ENCODE measurements at places on chromosomes 5 and 9.

DNA sequence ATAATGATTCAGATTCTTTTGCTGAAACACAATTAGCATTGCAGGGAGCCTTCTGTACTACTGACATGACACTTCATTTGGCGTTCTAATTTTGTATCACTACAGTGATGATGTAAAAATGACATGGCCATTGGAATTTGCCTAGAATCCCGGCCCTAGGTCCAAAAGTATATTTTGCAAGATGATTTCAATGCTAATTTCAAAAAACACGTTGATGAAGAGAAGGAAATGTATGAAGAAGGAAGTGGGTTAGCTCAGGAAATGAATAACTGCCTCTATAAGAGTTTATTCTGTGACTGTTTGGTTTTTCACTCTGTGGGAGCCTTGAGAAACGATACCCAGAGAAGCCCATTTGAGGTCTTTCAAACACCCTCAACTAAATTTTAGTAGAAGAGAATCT is 59.3 kb downstream of the OSTF1 start:
- no peak for DNase-seq

GRCh38 chr9:28471261-28471660 is 898.0 kb upstream of the C9orf72 start:
- no peak for DNase-seq

GRCh38 chr9:136386018-136386417 is 12.5 kb upstream of the CARD9 start:
- no peak for DNase-seq

DNA sequence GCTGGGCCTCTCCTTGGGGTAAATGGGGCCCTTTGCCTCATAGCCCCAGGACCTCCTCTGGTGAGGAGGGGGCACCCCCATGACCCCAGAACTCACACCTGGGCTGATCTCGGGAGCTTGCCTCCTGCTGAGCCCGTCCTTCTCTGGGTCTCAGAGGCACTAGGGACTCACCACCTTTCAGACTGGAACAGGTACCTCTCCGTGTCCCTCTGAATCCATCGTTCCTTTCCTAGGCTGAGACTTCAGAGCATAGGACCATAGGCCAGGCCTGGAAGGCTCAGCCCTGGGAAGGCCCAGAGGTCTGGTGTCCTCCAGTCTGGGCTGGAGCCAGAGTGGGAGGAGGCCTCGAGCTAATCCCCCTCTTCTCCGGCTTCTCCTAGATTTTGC is 97.9 kb downstream of the CACNA1B start:
- DNase-seq: no peak

DNA sequence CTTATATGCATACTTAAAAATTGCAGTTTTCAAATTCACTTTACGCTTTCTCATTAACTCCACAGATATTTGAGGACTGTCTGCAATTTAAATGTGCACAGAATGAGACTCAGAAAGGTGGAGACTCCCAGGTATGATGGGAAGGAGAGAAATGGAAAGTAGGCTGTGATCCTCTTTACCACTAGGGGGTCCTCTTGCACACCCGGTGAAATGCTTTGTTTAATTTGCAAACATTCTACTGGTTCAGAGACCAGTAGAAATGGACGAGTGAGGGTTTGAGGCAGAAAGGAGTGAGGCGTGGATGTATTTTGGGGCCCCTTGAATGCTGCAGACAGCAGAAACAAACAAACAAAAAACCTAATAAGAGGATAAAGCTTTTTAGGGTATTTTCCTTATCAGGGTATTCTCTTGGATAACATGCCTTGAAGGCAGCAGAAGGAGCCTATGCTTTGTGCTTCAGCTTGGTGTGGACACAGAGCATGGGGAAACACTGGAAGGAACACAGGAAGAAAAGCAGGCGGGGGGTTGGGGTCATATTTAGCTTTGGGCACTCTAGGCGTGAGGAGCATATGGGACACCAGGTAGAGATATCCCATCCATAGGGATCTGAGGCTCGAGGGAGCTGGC is 410.1 kb downstream of the DMRT2 start:
- no peak for DNase-seq

GRCh38 chr5:2886531-2886930 is 135.1 kb upstream of the IRX2 start:
- no peak for DNase-seq

GRCh38 chr5:38450627-38451026 is 105.8 kb downstream of the LIFR start:
- no peak for DNase-seq

DNA sequence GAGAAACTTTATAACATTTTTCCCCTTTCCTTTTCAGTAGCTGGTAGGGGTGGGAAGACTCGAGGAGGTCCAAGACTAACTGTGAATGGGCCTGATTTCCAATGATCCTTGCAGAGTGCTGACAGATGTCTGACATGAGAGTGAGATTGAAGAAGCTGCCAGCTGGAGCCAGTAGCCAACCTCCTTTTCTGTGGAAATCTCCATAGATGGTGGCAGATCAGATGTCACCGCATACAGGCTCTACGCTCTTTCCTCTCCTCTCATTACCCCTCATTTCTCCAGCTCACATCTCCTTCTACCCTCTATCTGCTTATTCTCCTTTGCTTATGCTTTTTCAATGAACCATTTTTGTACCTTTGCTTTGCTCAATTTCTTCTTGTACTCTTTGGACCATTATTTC is 395.2 kb upstream of the TNC start:
- DNase-seq: no peak

- no peak for DNase-seq
Measured at GRCh38 chr9:30459156-30459555, 1925.3 kb upstream of the ACO1 start.
